ENCODE measurements at places on chromosomes 5 and 9.

DNA sequence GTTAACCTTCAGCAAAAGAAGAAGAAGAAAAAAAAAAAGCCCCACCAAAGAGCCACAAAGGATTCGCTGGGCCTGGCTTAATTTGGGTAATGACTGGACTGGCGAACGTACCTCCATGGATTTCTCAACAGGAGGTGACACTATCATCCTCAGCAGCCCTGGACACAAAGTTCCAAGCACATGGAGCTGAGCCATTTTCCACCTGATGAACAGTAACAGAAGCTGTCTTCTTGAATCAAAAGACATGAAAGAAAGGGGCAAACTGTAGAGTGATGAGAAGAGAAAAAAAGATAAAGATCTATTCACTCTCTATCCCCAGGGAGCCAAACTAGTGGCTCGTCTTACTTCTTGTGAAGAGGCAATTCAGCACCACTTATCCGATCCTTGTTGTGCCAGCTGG is 150.2 kb upstream of the TRPM3 start:
- DNase-seq: no peak

- no peak for DNase-seq
Measured at GRCh38 chr5:180791611-180792213, 10.9 kb downstream of the MGAT1 start.

- no peak for DNase-seq
Measured at GRCh38 chr5:76682387-76682786, 33.5 kb upstream of the F2R start.

- no peak for DNase-seq
Measured at GRCh38 chr5:56457887-56458812, 225.0 kb upstream of the ANKRD55 start.

DNA sequence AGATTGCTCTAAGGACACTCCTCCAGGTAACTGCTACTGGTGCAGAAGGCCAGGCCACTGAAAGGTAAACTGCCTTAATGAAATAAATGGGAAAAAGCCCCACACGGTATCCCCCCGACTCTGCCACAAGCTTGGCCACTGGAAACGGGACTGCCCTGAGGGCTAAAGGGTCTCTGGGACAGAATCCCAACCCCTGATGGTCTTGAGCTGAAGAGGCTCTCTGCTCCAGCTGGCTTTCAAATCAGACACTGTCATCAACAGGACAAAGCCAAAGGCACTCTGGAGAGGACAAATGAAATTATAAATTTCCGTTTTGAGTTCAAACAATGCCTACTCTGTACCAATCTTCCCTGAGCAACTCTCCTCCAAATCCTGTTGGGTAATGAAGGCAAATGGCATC is 33.6 kb upstream of the HMGCR start:
- DNase-seq: no peak

GRCh38 chr5:156359476-156359875 is 32.5 kb downstream of the SGCD start:
- DNase-seq: no peak

- DNase-seq: peak; percentile 89
Measured at GRCh38 chr9:69168709-69169217, 5.3 kb upstream of the TJP2 start.

Data from NCI-H748 treated with DMSO at 0.1 percent for 48 hours (cell line).